Stimulated activated CD4-positive, alpha-beta T cell treated with anti-CD3 and anti-CD28 coated beads, Interleukin-15, amount 100 ng/mL, for 1 hour (primary cell): ENCODE measurements at places on chromosomes 6 and 20.

DNA sequence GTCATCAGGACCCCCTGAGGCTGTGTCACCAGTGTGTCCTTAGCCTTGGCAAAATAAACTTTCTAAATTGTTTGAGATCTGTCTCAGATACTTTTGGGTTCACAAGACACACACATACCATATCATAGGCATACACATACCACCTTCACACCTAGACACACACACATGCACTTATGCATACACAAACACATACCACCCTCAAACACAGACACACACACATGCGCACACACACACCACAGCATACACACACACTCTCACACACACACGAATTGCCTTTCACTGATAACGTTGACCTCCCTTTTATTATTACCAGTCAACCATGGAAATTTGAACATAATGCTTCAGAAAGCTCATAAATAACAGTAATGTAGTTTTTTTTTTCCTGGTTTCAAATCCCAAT is 108.6 kb upstream of the MYLIP start:
- no peak for DNase-seq

DNA sequence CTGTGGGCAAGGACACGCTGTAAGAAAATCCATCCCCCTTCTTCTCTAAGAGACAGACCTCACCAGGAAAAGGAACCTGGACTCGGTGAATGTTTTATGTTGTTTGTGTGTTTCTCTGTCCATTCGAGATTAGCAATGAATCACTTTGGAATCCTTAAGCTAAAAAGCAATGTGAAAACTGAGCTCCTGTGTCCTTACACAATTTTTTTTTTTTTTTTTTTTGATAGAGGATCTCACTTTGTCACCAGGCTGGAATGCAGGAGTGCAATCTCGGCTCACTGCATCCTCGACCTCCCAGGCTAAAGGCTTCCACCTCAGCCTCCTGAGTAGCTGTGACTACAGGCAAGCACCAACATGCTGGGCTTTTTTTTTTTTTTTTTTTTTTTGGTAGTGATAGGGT is 32.1 kb downstream of the BFSP1 start:
- no peak for DNase-seq

DNA sequence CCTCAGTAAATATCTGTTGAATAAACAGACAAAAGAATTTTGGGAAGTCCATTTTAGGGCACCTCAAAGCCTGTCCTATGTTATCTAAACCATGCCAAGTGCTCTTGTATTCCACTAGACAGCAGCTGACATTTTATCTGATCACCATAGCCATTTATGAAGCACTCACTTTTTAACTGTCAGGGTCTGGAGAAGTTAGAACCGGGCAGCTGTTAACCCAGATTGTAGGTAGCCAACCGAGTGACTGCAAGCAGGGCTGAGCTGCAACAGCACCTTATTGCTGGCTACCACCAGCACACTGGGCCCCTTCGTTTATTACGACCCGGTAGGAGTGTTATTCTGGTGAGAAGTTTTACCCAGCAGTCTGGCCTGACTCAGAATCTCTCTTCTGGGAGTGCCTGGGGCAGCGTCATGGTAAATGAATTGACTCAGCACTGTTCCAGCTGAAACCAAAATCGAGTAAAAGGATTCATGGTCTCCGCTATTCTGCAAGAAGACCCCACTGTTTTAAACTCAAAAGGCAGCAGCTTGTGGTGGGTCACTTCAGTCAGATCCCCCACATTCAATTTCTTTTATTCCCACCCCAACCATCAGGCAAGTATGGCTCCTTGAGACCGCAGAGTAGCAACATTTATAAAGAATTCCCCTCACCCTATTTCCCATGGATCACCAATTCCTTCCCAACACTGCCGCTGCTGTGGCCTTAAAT is 1.7 kb downstream of the UBE2V1 start:
- no peak for DNase-seq

DNA sequence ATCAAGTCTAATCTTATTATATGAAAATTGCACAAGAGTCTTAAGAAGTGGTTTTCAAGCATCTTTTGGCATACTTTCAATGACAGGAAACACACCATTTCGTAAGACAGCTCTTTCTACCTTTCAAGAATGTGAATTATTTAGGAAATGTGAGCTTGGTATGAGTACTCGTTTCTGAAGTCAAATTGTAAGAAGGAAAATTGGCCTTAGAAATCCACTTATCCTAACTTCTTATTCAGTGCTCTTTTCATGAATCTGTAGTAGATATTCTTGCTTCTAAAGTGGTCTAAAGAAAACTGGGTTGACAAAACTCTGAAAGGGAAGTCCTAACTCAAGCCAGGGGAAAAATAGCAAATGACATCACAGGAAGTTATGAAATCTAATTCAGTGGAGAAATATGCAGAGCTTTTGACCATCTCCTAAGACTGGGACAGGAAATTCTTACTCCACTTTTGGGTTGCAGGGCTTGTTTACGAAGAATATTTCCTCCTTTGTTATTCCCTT is 38.5 kb upstream of the OGFRL1 start:
- no peak for DNase-seq

DNA sequence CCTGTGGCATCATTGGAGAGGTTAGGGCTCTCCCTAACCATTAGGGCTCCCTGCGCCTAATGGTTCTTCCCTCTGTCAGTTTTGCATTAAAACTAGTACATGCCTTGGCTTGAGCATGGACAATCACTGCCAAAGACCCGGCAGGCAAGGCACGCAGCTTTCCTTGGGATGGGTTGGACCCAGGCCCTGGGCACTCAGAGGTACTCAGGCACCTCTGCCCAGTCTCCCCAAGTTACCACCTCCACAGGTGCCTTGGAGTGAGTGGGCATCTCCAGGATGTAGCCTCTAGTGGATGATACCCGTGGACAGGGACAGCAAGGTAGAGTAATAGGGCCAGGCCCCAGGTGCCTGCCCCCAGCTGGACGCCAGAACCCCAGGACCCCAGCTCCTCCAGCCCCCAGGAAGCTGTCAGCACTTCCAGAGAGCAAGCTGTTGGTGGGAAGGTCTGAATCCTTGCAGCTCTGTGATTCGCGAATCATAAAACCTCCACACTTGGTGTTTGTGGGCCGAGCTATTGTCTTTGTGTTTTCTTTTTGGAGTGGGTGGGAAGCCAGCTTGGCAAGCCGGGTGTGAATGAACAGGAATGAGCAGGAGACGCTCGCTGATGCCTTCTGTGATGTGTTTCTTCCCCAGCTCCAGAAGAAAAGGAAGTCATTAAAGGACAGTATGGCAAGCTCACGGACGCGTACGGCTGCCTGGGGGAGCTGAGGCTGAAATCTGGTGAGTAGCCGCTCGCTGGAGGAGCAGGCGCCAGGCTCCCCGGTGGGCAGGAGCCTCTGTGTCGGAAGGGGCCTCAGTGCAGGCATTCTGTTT is 35.1 kb downstream of the SYNJ2 start:
- DNase-seq, result no peak
